Stimulated activated CD8-positive, alpha-beta memory T cell treated with anti-CD3 and anti-CD28 coated beads, Interleukin-15, amount 100 ng/mL, for 24 hours (primary cell): ENCODE measurements at places on chromosomes 1 and 21.

GRCh38 chr1:241840164-241840563, 7.8 kb upstream of the EXO1 start:
- no peak for DNase-seq

GRCh38 chr1:147545133-147545532, 3.8 kb downstream of the BCL9 start:
- DNase-seq: peak; percentile 44

GRCh38 chr1:109191891-109192290, 21.8 kb upstream of the SARS1 start:
- no peak for DNase-seq

GRCh38 chr21:41627428-41627827, 119.5 kb upstream of the TMPRSS2 start:
- no peak for DNase-seq

GRCh38 chr1:76210160-76210559, 135.6 kb downstream of the ST6GALNAC3 start:
- DNase-seq: no peak

DNA sequence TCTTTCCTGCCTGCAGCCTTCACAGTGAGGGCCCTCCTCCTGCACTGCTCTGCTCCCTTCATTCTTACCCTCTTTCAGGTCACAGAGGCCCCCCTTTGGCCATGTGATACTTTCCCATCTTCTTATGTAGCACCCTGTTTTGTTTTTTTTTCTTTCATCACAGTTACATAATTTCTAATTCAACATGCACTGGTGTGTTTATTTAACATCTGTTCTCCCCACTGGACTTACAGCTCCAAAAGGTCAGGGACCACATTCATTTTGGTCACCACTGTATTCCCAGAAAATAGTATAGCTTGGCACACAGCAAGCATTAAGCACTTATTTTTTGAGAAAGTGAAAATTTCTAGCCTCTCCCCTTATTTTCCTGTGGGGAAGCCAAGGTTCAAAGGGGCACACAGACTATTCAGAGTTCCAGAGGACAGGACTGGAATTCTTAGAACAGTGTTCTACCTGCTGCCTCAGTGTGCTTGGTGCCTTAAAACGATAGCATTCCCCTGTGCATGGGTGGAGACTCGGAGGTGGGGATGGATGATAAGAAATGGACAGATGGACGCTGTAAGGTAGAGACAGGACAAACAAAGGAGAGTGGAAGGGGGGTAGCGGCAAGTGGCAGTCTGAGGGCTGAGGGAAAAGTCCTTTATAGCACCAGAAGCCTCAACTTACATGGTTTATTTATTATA, 5.3 kb downstream of the DENND2D start:
- DNase-seq: no peak

GRCh38 chr1:186974774-186975181, 146.0 kb downstream of the PLA2G4A start:
- DNase-seq: no peak

DNA sequence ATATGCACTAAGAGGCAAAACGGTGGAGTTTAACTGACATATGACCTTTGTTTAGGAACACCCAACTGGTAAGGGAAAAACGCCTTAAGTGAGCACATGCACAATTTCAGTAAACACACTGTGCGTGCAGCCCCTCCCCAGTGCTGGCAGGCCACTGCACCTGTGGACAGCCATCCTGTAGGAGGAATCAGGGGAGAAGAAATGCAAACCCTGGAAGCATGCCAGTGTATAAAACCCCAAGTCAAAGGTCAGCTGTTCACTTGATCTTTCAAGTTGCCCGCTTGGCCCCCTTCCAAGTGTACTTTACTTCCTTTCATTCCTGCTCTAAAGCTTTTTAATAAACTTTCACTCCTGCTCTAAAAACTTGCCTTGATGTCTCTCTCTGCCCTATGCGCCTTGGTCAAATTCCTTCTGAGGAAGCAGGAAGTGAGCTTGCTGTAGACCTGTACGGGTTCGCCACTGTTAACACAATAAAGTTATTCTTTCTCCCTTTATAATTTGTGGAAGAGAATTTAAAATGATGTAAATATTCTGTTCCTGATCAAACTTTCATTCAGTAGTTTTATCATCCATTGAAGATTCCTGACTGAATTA, 31.8 kb downstream of the USP25 start:
- DNase-seq: no peak

GRCh38 chr1:230620649-230621323, 21.5 kb upstream of the COG2 start:
- no peak for DNase-seq

DNA sequence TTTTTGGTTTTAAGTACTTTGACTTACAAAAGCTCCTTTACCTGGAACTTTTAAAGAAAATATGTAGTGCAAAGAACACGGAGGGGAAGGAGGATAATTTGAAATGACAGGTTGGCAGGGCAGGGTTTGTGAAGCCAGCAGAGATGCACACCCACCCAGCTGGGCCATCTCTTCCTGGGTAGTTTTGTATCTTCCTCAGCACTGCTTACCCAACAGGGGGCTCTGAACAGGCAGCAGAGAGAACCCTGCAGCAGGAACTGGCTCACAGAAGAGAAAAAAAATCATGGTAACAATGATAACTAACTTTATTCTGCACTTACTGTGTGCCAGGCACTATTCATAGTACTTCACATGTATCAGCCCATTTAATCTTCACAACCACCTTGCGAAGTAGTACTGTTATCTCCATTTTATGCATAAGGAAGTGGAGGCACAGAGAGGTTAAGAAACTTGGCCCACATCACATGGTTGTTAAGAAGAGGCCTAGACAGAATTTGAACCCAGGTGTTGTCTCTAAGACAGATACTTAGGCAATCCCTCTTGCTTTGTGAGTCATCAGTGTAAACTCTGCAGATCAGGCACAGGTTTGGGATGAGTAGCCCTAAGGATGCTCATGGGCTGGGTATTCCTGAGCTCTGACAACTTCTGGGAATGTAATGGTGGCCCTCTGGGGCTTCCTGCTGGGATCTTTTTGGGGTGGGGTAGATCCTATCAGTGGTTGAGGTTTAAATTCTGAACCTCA, 60.8 kb downstream of the ELK4 start:
- DNase-seq: no peak

- no peak for DNase-seq
Measured at GRCh38 chr1:27863538-27863915, 8.8 kb upstream of the THEMIS2 start.

GRCh38 chr1:100100202-100100601, 32.5 kb downstream of the SASS6 start:
- no peak for DNase-seq

- no peak for DNase-seq
Measured at GRCh38 chr1:80767711-80768110, 1033.0 kb upstream of the ADGRL2 start.

DNA sequence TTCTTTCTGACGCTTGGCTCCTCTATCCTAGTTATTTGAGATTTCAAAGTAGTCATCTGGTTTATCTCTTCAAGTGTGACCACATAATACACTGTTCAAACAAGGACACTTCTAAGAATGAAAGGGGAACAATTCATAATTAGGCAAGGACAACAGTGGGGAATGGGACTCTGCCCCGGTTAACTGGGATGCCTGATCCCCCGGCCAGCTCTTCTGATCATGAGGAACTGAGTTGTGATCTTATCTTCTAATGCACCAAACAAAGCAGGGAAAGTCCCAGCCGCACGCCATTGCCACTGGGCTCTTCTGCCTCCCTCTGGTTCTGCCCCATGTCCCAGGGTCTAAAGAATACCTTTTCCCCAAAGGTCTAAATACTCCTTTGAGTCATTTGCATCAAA, 158.2 kb upstream of the IRF2BP2 start:
- no peak for DNase-seq

DNA sequence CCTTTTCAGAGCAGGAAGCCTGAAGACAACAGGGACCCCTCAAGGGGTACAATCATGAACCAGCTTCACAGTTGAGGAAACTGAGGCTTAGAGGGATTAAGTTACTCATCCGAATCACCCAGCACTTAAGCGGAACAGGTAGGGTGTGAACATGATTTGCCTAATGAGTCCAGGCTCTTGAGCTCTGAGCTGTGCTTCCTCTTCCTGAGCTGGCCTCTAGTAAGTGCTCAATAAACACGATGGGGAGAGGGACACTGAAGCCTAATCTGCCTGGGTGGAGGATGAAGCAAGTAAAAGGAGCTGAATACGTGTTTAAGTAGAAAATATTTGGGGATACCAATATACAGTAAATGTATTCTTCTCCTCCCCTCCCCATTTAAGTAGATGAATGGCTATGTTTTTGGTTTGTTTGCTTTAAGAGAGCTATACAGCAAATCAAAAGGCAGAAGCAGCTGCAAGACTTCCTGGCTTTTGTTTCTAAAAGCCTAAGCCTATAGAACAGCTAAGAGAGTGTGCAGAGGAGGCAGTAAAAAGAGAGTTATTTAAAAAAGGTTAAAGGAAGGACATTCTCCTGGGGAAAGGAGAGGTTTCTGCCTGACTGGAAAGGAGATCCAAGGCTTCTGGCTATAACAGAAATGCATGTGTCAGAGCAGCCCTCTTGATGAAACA, 20.5 kb downstream of the STPG1 start:
- DNase-seq: no peak

DNA sequence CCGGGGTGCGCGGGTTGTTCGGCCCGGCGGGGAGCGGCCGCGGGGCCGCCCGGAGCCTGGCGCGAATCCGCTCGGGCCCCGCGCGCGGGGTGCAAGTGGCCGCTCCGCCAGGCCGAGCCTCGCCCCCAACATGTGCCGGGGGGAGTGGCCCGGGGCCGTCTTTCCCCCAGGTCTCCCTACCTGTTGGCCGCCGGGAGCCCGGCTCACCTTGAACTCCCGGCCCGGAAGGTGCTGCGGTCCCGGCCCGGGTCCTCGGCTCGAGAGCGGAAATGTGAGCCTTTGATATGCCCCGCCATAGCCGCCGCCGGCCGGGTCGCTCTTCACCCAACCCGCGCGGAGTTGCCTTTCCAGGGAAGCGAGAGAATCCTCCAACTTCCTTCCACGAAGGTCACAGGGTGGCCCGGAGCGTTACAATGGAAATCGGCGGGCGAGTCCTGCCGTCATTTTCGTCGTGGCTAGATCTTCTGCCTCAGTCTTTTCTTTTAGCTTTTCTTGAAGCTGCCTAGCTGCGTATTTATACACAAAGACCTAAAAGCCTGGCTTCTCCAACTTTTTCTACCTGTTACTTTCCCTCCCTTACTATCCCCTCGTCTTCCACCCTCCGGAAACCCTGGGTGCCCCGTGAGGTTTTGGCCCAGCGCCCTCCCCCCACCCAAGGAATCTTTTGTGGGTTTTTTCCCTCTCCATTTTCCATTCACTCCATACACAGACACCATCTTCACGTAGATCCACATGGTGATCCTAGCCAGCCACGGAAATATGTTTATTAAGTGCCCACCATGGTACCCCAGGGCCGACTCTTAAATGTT, 867 bp downstream of the PTGFRN start:
- peak; percentile 3 for DNase-seq

DNA sequence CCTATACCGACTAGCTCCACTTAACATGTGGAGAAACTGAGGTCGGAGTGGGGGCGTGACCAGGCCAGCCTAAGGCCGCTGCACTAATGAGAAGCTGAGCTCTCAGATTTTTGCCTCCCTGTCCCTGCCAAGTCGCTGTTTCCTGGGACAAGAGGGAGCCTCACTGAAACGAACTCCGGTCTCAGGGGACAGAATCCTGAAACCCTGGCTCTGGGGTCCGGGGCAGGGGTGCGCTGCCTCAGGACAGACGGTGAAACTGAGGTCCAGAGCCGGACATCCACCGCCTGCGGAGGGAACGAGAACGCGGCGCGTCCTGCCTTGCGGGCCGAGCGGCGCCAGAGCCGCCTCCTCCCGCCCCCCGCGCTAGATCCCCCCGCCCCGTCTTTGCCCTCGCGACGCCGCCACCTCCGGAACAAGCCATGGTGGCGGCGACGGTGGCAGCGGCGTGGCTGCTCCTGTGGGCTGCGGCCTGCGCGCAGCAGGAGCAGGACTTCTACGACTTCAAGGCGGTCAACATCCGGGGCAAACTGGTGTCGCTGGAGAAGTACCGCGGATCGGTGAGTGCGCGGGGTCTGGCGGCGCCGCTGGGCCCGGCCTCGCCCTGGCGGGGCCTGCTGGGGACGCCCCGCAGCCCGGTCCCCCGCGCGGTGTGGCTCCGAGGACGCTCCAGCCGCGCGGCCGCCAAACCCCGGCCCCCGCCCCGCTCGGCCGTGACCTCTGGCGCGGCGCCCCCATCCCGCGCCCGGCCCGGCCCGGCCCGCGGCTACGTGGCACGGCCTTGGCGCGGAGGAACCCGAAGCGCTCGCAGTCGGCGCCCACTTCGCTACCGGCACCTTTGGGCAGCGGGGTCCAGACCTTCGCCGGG, at the start of gene GPX7:
GPX7 (plus strand) TSS at position 381 of the 865 bp plus-strand sequence; CDS start at position 420, 39 bp downstream.
- DNase-seq: peak; percentile 29

DNA sequence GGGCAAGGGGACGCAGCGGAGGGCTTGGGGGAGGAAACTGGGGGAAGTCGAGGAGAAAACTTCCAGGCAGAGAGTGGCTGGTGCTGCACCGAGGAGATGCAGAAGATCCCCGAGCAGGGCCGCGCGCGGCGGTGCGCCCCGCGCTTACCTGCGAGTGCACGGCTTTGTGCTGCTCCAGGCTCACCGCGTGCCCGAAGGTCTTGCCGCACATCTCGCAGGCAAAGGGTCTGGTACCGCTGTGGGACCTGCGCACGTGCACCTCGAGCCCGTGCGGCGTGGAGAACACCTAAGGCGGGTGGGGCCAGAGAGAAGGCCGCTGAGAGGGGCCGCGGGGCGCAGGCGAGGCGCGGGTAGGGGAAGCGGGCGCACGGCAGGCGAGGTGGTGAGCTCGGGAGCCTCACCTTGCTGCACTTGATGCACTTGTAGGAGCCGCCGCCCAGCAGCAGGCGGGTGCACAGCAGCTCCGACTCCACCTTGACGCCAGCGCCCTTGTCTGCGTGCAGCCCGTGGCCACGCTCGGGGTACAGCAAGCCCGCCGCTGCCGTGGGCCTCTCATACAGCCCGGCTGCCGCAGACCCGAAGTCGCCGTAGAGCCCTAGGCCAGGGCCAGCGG, 6.4 kb downstream of the GFI1 start:
- no peak for DNase-seq

DNA sequence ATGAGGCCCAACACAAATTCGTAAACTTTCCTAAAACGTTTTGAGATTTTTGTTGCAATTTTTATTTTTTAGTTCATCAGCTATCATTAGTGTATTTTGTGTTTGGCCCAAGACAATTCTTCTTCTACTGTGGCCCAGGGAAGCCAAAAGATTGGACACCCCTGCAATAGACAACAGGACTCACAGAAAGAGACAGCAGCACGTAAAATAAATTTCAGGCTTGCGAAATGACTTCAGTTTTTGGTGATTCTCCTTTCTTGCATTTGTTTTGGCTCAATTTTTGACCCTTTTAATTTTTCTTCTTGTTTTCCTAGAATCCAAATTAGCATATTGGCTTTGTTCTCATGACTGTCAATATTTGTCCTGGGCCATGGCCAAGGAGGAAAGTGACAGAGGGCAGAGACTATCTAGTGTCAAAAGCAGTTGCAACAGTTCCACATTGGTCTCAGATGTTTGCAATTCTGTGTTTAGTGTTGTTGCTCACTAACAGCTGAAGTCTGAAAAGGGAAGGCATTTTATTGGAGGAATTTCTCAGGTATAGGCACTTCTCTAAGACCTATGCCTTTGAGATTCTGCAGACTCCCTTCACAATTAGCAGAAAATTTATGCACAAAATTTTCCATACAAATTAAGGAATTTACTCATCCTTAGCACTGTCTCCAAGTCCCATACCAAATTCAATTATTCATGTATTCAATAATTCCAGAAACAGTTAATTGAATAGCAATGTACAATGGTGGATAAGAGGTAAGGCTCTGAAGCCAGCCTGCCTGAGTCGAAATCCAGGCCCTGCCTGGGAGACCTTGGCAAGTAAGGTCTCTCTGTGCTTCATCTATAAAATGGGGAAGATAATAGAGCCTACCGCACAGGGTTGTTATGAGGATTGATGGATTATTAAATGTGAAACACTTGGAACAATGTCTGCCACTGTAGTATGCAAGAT, 160.9 kb upstream of the IVNS1ABP start:
- DNase-seq: no peak
